8988T (cell line): ENCODE measurements at places on chromosomes 11 and 22.

DNA sequence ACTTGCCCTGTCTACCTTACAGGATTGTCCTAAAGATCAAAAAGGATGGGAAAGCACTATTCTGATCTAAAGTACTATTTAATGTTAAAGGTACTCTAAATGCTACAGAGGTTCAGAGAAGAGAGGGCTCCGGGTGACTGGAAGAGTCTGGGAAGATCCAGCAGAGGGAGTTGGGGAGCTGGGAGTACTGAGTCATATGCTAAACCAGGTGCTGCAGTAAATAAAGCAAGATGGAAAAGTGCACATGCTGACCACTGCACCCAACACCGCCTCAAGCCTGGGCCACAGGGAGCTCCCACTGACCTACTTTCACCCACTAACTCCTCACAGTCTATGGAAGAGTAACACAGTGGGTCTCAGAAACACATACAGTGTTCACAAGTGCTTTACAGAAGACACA is 49.3 kb downstream of the WT1 start:
- DNase-seq = peak; percentile 79

DNA sequence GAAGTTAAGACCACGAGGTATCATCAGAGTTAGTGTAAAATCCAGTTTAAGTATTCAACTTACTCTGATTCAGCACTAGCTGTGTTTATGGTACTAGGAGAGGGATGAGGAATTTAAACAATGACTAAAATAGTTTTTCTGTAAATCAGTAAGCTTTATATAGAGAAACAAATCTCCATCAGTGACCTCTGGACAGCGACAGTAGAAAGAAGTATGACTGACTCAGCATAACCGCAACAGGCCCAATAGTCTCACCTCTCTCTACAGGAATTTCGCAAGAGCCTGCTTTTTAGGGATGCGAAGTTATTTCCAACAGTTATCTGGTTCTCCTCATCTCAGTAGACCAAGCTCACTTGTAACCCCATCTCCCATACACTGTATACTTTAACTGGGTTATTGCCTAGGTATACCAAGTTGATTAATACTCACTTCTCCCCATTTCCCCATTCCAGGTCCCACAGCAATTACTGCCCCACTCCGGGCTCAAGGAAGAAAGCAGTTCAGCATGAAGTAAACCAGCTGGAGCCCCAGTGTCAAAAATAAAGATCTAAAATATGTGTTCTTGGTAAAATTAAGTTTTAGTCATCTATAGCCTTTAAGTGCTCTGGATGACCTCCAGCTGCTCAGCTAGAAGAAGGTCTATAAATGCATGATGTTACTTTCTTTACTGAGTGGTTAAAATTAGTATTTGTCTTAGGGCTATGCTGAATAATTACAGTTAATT is 770.6 kb upstream of the CCDC90B start:
- no peak for DNase-seq

GRCh38 chr11:129372609-129373488 is 2.8 kb upstream of the BARX2 start:
- DNase-seq = no peak

DNA sequence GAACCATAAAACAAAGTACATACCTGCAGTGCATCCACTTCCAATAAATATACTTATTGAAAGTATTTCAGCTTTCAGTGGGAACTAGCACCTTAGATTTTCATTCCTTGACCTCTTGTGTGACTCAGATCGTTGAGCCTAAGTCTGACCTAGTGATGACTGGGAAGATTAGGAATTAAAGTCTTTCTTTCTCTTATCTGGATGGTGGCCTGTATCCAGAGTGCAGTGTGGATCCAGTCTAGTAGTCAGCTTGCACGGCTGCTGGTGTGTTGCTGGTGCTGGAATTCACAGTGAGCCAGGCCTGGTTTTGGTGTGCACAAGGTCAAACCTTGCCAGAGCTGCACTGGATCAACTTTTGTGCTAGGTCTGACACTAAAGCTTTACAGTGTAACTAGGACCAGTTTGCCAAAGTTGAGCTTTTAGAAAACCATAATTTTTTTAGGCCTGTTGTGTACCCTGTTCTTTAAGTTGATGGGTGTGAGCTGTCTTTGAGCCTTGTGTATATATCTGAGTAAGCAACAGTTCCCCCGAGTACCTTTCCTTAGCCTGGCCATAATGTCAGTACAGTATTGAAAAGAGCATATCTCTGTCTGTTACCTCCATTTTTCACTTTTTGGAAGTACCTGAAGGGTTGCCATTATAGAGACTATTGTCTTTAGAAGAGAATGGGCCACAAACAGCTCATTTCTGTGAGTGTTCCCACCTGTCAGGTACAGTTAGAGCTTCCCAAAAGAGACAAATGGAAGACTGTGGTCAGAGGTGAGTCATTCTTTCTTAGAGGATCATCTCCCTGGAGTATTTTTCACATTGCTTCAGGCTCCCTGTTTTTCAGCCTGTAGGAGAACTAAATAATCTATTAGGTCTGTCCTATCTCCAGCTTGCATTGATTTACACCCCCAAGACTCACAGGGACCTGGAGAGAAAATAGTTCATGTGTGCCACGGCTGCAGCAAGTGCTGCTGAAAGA is 89.8 kb downstream of the ALX4 start:
- no peak for DNase-seq

DNA sequence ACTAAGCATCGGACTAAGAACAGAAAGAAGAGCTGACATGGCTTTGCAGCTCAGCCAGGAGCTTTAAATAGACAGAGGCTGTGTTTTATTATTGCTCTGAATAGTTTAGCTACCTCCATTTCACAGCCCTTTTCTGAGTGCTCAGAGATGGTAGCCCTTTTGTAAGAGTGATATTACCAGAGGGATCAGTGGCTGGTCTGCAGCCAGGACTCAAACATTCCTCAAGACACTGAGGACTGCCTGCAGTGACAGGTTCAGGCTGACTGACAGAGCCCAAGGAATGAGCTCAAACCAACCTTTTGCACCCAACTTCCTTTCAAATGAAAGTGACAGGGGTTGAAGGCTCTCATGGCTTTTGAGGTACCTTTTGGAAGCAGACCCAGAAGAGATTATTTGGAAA is 189.0 kb downstream of the DDX10 start:
- DNase-seq = no peak

DNA sequence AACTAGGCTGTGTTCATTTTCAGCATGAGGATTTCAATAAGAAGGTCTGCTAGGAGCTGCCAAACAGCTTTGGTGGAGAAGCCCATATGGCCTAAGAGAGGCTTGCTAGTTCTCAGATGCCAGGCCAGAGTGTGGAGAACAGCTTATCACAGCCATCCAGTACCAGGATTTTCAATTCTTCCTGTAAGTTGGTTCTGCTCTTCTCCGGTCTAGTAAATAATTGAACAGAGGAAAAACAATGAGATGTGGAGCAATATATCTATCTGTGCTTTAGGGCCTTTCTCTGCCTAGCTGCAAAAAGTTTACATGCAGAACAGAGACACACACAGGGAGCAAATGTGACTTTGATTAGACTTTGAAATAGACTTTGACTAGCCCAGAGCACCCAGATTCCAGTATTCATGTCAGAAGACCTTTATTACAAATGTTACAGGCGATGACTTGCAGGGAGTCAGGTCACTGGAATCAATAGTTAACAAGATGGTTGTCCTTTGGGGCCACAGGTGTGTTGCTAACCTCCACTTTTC is 19.8 kb upstream of the PPP2R1B start:
- no peak for DNase-seq

GRCh38 chr11:73213196-73214143 is 4.6 kb upstream of the P2RY2 start:
- DNase-seq = no peak

DNA sequence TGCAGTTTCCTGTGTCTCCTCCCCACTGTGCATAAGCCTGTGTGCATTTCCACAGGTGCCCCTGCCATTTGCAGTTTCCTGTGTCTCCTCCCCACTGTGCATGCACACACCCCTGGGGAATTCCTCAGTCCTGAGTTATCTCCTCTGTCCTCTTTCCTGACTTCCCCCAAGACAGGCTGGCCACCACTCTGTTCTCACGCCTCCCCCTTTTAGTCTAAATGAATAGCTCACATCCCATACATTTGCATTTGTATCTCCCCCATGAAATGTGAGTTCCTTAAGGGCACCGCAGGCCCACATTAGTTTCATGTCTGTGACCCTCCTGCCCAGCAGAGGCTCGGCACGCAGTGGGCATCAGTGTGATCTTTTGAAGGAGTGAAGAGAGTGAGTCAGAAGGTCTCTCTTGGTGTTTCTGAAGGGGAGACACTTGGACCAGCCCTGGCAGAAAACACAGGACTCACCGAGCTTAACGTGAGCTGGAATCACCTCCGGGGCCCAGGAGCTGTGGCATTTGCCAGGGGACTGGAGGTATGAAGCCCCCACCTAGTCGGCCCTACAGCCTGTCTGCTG is 6.2 kb downstream of the LRRC74B start:
- no peak for DNase-seq

GRCh38 chr11:105609832-105610781 is at the start of gene GRIA4:
TSS of gene GRIA4 (plus strand) at chr11:105610073. CDS start at chr11:105610998, 925 bp downstream.
- DNase-seq = no peak

DNA sequence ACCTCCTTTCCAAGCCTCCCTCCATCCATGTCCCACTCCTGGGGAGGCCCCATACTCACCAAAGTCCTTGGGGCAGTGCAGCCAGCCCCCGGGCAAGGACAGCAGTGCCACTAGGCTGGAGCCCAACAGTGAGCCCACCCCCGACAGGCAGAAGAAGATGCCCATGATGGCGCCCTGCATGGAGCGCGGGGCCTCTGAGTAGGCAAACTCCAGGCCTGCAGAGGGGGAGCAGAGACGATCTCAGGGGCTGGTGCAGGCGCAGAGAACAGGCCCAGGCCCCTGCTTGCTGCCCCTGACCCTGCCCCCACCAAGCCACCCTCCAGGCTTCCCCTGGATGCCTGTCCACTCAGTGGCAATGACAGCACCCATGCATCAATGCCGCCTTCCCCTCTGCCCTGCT is 13.6 kb downstream of the TMEM132A start:
- DNase-seq = no peak

DNA sequence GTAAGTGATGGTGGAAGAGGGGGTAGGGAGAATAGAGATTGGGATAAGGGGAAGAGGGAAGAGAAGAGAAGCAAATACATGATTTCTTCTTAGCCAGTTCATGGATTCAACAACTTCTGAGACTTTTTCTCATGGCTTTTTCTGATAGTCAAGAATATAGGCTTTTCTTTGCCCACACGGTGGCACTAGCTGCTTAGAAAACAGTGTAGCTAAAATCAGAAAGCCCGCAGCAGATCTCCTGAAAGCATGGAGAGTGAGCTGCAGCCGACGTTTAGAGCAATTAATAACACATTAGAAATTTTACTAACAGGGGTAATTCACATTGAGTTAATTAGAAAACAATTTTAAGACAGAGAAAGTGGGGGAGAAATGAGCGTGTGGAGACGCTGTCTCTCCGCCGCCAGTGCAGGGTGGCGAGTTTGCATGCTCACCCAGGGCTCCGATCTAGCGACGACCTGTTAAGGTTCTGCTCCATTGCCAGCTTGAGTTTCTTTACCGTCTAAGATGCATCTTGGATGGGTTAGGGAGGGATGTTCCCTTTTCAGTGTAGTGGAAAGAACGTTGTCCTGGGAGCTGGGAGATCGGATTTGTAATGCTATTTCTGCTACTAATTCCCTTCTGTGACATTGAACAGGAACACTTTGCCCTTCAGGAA is 3.3 kb upstream of the RAG1 start:
- DNase-seq = no peak

GRCh38 chr11:13297917-13298356 is 20.3 kb downstream of the BMAL1 start:
- no peak for DNase-seq
